SK-N-DZ (cell line): ENCODE measurements at places on chromosomes 1 and 21.
A peak's percentile ranks its signal among the peaks of the same experiment; 100 is the strongest.

DNA sequence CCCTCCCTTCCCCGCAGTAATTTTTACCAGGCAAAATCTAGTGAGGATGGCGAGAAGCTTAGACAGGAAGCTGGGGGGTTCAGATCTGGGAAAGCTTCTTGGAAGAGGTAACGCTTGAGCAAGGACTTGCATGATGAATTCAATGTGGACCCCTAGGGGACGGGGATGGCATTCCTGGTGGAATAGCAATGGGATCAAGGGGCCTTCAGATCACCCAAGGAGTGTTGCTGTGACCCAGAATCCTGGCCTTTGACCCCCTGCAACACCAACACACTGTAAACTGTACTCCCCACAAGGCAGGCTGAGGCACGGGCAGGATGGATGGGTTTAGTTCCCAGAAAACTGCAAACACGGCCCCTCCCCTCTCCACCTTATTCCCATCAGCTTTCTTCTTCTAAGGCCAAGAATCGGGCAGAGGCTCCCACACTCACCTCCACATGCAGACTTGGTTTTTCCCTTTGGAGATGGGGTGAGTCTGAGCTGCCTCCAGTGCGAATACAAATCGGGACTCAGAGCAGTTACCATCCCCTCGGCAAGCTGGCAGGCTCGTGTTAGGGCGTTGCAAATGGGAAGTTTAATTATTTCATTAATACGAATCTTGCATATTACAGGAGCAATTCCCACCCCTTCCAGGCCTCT, 20.1 kb downstream of the DISP3 start:
- DNase-seq, result no peak

GRCh38 chr1:47682786-47683350, 245.0 kb downstream of the FOXD2 start:
- DNase-seq, result no peak

- no peak for DNase-seq
Measured at GRCh38 chr1:53575141-53575954, 116.1 kb downstream of the DMRTB1 start.

DNA sequence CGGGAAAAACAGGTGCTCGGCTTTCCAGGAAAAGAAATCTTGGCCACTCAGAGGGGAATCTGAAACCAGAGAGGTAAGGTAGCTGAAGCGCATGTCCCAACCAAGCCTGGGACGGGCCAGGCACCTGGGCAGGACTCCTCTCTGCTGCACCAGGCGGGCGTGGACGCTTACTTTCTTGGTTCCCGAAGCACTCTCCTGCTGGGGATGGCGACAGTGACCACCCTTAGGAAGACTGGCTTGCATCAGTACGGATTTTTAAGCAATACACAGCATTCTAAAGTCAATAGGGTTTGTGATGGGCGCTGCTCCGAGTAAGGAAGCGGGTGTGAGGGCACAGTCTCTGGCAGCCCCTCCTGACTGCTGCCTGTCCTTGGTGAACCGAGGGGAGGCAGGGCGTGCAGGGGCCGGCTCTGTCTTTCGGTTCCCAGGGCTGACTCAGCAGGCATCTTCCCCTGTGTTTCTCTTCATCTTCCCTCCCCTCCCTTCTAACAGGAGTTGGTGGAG, 74.9 kb upstream of the ANGPTL1 start:
- no peak for DNase-seq

- DNase-seq, result peak; percentile 34
Measured at GRCh38 chr1:196690582-196690981, 38.7 kb downstream of the CFH start.

GRCh38 chr1:228475812-228476211, 11.4 kb upstream of the RNF187 start:
- DNase-seq, result no peak

DNA sequence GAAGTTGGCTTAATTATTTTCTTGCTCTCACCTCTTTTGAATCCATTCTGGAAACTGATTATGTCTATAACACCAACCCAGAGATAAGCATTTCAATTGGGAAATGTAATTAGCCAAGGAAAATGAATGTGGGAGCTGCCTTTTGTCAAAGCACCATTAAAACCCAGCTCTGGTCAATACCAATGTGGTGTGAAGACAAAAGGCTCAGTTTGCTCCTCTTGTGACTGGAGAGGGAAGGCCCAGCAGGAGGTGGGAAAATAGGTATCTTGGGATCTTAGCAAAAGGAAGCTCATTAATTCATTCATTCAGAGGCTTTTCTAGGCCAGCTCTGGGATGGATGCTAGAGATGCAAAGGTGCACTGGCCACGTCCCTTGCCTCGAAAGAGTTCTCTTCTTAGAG, 75.0 kb upstream of the SELENON start:
- peak; percentile 34 for DNase-seq

- no peak for DNase-seq
Measured at GRCh38 chr1:213723187-213723586, 264.6 kb upstream of the PROX1 start.

- no peak for DNase-seq
Measured at GRCh38 chr1:198416296-198416695, 124.2 kb downstream of the ATP6V1G3 start.

DNA sequence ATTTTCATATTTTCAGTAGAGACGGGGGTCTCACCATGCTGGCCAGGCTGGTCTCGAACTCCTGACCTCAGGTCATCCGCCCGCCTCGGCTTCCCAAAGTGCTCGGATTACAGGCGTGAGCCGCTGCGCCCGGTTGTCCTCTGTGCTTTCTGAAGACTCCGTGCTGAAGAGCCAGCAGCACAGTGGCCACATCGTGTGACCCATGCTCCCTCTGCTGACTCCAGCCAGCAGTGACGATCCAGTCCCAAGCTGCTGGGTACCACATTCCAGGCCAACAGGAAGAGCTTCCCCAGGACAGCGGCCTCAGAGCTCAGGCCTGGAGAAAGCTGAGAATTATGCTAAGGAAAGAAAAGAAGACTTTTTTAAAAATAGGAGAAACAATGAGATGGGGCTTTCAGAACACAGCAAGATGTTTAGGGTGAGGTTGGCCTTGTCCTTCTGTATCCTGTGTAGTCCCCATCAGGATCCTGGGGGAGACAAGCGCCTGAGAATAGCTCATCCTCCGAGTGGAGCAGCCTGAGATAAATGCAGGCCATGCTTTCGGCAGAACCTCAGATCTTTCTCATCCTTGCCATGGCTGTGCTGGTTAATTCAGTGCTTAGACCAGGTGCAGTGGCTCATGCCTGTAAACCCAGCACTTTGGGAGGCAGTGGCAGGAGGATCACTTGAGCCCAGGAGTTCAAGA, 207.1 kb downstream of the SLC35F3 start:
- DNase-seq, result peak; percentile 60

DNA sequence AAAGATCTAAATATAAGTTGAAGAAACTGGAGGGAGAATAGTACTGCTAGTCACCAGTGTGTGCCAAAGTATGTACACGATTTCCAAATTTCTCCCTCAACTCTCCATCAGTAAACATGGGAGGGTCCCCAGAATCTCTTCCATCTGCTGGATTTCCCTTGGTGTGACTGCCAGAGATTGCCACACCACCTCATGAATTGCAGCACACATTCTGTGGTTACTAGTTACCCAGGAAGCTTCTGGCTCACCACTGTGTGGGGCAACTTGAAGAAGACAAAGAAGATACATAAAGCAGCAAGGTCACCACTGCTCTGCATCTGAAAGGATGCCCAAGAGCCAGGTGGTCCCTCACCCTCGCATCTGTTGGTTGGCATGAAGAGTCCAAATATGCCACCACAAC, 191.7 kb upstream of the ESRRG start:
- no peak for DNase-seq

GRCh38 chr1:225766967-225767633, 10.5 kb upstream of the SRP9 start:
- DNase-seq, result no peak

GRCh38 chr1:31576743-31577455, 584 bp downstream of the TINAGL1 start:
- DNase-seq, result no peak

GRCh38 chr1:159011751-159012150, 2.0 kb downstream of the IFI16 start:
- DNase-seq, result no peak

GRCh38 chr1:187513190-187513589, 684.4 kb downstream of the PLA2G4A start:
- DNase-seq, result no peak

GRCh38 chr1:234725177-234726132, 115.5 kb upstream of the IRF2BP2 start:
- DNase-seq, result no peak

DNA sequence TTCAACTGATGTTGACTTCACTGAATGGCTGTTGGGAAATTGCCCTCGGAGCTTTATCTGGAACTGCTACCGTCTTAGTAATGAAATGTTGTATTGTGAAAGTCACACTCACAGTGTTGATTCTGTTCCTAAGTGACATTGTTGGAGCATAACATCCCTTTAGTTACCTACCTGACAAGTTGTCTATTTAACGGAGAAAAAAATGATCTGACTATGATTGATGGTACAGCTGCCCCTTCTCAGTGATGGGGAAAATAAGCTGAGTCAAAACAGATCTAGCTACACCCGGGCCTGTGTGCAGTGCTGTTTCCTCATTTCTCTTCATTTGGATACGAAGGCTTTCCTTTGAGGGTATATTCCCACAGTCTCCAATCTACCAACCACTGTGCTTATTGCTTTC, 472.3 kb upstream of the BRINP3 start:
- no peak for DNase-seq

- DNase-seq, result peak; percentile 94
Measured at GRCh38 chr1:151715726-151716404, 738 bp downstream of the CELF3 start.

- DNase-seq, result no peak
Measured at GRCh38 chr1:33683913-33684312, 180.0 kb upstream of the HMGB4 start.

- no peak for DNase-seq
Measured at GRCh38 chr21:46117586-46118315, 19.8 kb downstream of the COL6A2 start.

GRCh38 chr1:179177615-179178014, 51.9 kb downstream of the ABL2 start:
- no peak for DNase-seq

DNA sequence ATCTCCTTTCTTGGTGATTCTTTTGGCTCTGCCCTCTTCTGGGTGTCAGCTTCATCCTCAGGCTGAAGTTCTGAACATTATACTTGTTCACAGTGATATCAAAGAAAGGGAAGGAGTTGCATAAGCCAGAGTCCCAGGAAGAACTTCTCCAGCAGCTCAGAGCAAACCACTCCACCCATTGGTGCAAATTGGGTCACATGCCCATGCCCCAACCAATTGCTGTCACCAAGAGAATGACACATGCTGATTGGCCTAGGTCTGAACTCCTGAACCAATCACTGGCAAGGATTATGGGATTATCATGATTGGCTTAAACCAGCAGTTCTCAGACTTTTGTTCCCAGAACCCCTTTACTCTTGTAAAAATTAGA, 256.5 kb upstream of the TMEM51 start:
- DNase-seq, result no peak

- DNase-seq, result no peak
Measured at GRCh38 chr1:39335216-39335615, 130.7 kb downstream of the MACF1 start.

DNA sequence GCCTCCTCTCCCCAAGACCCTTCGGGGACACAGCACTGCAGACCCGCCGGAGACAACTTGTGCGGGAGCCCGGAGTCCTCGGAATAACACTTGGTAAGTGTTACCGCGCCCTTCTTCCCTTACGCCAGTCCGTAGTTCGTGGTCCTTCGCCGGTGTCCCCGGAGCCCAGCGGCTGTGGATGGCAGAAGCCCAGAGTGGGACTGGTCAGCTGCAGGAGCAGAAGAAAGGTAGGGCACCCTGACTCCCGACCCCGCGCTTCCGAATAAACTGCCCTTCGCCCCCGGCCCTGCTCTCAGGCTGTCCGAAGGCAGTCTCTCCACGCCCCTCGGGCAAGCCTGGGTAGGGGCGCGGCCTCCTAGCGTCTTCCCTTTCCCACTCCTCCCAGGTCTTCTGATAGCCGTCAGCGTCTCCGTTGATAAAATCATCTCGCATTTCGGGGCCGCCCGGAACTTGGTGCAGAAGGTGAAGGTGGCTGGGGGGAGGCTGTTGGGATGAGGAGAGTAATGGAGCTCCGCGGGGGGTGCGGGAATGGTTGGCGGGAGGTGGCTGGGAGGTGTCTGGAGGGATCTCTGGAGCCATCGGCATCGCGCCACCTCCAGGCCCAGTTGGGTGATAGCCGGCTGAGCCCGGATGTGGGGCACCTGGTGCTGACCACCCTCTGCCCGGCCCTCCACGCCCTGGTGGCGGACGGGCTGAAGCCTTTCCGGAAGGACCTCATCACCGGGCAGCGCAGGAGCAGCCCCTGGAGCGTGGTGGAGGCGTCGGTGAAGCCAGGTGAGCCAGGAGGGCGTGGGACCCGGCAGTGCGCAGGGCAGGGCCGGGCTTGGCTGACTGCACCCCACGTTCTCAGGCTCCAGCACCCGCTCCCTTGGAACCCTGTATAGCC, 4.3 kb downstream of the RUSC1 start:
- DNase-seq, result peak; percentile 68

DNA sequence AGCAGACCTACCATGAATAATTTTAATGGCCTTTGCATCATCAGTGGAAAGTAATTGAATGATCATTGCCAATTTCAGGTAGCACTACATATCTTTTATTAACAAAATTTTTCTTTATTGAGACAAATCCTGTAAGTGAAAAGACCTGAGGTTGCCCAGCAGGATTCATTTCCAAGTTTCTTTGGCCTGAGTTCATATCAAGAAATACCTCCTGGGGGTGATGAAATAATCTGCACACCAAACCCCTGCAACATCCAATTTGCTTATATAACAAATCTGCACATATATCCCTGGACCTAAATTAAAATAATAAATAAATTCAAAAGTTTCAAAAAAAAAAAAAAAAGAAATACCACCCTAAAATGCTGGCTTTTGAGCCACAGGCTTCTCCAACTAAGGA, 27.3 kb upstream of the ZNF281 start:
- no peak for DNase-seq

DNA sequence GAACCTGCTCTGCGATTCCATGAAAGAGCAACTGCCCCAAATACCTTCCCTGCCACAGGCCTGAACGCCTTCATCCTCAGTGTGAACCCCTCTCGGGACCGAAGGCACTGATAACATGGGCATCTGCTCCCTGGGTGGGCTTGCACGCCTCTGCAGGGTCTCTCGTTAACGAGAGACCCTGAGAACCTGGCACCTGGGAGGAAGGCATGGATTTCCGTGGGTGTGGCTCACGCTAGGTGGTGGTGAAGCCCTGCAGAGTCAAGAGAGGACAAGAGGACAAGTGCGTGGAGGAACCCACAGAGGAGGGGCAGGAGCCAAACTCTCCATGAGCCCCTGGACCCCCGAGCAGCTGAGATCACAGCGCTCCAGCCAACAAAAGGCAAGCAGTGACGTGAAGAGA, 26.8 kb upstream of the COL6A2 start:
- no peak for DNase-seq

GRCh38 chr21:42013376-42013775, 3.2 kb upstream of the ZBTB21 start:
- DNase-seq, result no peak

GRCh38 chr1:117664314-117664713, 58.5 kb downstream of the TENT5C start:
- DNase-seq, result no peak

DNA sequence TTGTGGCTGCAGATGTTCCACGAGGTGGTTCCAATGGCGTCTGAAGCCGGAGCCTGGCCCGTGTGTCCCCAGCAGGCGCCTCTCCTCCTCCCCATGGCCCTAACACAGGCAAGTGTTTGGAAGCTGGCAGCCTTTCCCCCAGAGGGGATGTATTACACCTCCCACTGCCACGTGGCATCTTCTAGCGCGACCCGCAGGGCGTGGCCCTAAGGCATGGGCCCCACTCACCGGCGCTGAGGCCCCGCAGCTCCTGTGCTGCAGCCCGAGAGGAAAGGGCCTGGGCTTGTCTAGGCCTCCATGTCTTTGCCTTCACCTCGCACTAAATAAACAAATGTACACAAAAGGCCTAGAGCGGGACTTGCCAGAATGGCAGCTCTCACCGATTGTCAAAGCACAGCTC, 37.9 kb downstream of the SLC66A1 start:
- no peak for DNase-seq
